Urinary bladder (tissue), 4 donors: ENCODE measurements at places on chromosomes 6 and 20.

- DNase-seq, result no peak
Measured at GRCh38 chr6:13635948-13636658, 21.0 kb downstream of the NOL7 start.

- DNase-seq, result peak; percentile 28
Measured at GRCh38 chr20:20837574-20838021, 125.2 kb upstream of the RALGAPA2 start.

DNA sequence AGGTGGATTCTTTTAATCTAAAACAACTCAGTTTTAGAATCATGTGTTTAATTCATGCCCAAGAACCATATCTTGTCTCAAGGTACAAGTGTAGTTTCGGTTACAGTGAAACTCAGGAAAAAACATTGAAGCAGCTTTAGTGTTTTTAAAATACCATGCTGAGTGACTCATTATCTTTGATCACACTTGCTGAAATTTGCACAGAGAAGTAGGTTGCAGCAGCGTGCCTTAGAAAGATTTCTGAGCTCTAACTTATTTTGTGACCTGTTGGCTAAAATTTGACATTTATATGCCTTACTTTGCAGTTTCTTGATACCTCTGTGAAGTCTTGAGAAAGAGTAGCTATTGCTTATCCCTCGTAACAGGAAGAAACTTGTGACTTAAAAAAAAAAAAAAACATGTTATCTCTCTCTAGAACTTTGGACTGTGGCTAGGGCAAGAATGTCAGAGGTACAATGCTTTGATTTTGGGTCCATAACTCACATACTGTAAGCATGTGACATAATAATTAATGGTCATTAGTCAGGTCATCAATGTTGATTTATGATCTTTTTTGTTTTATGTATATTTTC lies 34.5 kb upstream of the FUCA2 start:
- DNase-seq, result no peak

- DNase-seq, result peak; percentile 84
Measured at GRCh38 chr20:41086402-41087324, 50.7 kb upstream of the PLCG1 start.

DNA sequence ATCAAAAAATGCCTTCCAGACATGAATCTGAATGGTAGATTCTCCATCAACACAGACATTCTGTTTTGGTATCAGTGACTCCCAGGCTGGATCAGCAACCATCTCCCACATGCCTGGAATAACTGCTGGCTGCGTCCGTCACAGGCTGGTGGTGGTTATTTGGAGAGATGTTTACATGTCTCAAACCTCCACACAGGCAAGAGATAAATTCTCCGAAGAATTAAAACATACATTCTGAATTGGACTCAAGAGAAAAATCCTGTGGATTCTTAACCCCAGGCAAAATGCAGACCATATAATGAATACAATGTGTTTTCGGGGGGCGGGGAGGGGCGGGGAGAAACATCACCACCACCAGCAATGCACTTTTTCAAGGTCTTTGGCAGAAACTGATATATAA lies 108.2 kb downstream of the THBS2 start:
- no peak for DNase-seq

GRCh38 chr20:6253396-6253795 lies 130.6 kb upstream of the FERMT1 start:
- no peak for DNase-seq

DNA sequence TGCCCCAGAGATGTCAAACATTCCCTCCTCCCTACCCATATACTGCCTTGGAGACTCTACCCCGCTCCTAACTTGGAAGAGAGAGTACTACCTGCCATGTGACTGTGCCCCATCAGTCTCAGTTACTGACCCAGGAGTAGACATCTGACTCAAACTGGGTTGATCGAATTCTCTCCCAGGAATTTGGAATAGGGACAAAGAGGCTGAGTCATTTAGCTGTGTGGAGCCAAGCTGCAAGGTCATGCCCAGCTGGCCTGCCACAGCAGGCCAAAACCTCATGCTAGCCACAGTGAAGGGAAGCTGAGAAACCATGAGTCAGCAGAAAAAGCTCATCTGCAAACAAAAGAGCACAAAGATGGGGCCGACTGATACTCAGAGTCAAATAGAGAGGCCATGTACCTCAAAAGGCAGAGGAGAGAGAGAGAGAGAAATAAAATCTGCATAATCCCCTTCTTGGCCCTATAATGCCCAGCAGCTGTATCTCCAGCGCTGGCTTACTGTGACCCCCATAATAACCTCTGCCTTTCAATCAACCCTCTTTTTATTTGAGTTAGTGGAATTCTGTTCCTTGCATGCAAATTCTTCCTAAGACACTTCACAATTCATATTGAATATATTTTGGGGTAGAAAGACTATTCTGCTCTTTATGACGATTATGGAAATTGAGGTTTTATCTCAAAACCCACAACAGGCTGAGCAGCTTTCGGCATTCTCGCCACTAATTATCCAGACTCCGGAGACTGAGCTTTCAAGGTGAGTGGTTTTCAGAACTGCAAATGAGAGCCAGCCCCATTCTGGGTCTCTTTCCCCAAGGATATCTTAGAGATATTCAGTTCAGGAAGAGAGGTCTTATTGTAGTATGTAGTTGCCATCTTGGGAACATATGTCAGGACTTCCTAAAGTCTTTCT lies 21.4 kb upstream of the AKIRIN2 start:
- no peak for DNase-seq

- no peak for DNase-seq
Measured at GRCh38 chr6:131288214-131288613, 152.9 kb downstream of the AKAP7 start.

GRCh38 chr6:146901940-146902816 lies 302.0 kb upstream of the STXBP5 start:
- DNase-seq, result no peak

GRCh38 chr20:8749101-8749500 lies 319.8 kb upstream of the PLCB4 start:
- no peak for DNase-seq

- DNase-seq, result no peak
Measured at GRCh38 chr6:13742961-13743735, 31.5 kb upstream of the RANBP9 start.

- no peak for DNase-seq
Measured at GRCh38 chr6:106825156-106825555, 149.4 kb downstream of the CD24 start.
